ENCODE measurements at places on chromosomes 7 and 10.

GRCh38 chr7:27928001-27928400, 188.0 kb downstream of the TAX1BP1 start:
- DNase-seq: no peak

DNA sequence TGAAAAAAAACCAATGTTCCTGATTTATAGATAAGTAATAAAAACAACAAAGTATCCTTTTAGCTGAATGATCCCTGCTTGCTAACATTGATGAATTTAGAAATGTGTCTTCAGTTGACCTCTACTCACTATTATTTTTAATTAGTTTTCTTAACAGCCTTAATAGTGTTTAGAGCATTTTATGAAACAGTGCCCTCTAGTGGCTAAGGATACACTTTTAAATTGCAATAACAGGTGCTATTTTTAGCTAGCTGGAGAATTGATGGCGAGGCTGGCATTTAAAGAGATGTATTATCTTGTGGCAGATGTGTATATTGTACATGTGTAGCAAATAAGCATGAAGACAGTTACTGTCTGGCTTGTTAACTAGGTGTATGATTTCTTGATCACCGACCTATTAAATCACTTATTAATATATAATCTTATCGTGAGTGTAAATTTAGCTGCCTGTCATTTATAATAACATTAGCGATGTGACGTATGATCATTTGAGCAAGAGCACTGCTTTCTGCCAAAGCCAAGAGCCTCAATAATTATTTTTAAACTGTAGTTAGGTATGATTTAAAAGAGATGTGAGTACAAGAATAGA, 451.9 kb downstream of the DPP6 start:
- DNase-seq: no peak

DNA sequence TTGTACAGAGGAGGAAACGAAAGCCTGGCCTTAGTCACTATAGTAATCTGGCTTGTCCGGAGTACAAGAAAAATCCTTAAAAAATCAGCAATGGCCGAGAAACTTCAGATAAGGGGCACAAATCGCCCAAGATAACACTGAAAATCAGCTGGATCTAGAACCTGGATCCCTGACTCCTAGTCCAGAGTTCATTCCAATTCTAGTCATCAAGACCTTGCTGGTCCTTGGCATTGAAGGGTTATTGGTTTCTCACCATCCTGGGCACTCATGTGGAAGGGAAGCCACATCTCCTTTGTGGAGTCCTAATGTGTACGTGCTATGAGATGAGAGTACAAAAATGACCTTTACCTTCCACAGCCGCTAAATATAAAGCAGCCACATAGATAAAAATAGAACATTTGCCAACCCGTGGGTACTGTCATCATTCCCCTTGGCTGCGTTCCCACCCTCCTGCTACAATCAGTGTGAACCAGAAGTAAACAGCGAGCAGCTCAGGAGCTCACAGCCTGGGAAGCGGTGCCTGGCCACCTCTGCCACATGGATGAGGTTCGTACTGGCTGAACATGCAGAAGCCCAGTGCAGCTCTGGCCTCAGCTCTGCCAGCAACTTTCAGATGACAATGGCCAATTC, 116.0 kb upstream of the PDLIM1 start:
- no peak for DNase-seq

GRCh38 chr7:81690251-81690650, 79.6 kb downstream of the HGF start:
- DNase-seq: no peak

GRCh38 chr10:117554241-117554814, 11.8 kb downstream of the EMX2 start:
- DNase-seq: no peak

DNA sequence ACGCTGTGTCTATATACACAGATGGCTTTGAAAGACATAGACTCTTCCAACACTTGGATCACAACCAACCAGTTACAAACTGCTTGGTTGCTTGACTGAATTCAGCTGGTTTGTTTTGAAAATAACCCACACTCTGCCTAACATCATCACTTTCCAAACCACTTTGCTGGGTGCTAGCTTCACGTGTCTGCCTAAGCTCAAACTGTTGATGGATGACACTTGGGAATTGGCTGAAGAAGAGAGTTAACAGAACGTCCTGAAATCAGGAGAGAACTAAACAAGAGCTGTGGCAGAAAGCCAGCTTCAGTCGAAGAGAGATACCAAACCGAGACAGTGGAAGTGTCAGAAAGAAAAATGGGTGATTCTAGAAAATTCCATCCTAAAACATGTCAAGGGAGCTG, 420.8 kb upstream of the AUTS2 start:
- DNase-seq: no peak

DNA sequence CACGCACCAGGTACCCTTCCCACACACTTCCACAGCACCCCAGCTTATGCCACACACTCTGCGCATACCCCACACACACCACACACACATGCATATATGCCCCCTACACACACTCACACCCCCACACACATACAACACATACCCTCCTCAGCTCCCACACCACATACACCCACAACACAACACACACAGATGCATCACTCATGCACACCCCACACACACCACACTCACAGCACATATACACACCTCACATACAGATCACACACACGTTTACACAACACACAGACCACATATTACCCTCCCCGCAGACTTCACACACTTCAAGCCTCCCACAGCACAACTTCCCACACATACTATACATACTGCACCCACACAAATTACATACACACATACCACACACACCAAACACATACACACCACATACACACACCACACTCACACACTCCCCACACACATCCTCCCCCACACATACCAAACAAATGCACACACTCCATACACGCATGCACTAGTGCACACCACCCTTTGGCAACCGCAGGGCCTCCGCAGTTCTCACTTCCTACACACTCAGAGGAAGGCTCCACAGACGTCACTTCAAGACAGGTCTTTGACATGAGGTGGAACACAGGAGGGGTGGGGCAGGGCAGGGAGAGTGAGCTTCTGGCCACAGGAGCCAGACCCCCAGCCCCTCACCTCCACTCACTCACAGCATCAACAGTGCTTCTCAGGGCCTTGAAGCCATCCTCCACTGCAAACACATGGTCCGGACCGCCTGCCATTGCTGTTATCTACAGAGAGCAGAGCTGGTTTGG, 18.5 kb upstream of the ANTXRL start:
- DNase-seq: no peak
